Fibroblast of lung (primary cell): ENCODE measurements at places on chromosomes 1 and 21. TPM values are rescaled to one million over a fixed set of nuclear protein-coding genes. Genes with fewer than 3 reads are reported as not detected.

DNA sequence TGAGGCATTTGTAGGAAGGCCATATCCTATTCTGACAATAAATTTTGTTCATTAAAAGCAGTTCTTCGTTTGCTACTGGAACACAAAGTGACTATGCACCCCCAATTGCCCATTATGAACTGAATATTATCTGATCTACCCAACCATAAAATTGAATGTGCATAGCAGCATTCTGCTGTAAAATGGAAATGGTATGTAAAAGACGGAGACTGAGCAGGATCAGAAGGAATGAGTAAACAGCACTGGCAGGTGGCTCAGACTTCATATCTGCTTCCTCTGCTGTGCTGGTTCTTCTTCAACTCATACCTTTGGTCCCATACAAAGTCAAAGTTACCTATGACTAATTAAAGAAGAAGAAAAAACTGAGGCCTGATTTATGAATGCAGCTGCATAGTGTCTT lies 339.5 kb downstream of the PLA2G4A start:
- H3K4me1 ChIP-seq, result no peaks in the 10 kb centered on the region
- no peak overlapping the region for H3K4me3 ChIP-seq
- H3K27me3 ChIP-seq, result no peaks in the 10 kb centered on the region
- H3K36me3 ChIP-seq, result no peaks in the 10 kb centered on the region
- DNase-seq, result no peak

GRCh38 chr21:34715985-34716596 lies 47.3 kb downstream of the CLIC6 start:
- no peak for DNase-seq
- H3K36me3 ChIP-seq, result no peaks in the 10 kb centered on the region
- no peaks in the 10 kb centered on the region for H3K4me1 ChIP-seq
- peaks cover 2% of the 10 kb centered on the region for H3K27me3 ChIP-seq
- H3K4me3 ChIP-seq, result no peak overlapping the region
- H3K27ac ChIP-seq, result no peak overlapping the region

DNA sequence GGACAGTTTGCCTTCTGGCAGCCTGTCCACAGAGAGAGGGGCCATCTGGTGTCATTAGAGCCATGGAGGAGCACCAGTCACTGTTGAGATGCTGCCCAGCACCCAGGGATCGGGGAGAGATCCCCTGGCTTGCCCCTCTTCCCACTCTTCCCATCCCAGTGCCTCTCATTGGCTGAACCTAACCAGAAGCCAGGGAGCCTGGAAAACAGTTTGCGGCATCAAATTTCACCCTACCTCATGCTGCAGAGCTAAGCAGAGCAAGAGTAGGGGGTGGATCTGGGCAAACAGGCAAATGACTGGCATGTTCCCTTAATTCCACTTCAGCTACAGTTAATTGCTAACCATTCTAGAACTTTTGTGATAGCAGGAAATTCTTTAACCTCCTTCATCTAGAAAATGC lies 19.1 kb downstream of the TRAF5 start:
- H3K4me1 ChIP-seq, result no peaks in the 10 kb centered on the region
- no peaks in the 10 kb centered on the region for H3K36me3 ChIP-seq
- H3K27me3 ChIP-seq, result no peaks in the 10 kb centered on the region
- no peak overlapping the region for H3K4me3 ChIP-seq
- H3K27ac ChIP-seq, result no peak overlapping the region
- peak; percentile 49 for DNase-seq

GRCh38 chr1:17955302-17956285 lies 152.0 kb upstream of the IGSF21 start:
- H3K4me1 ChIP-seq, result no peaks in the 10 kb centered on the region
- no peak overlapping the region for H3K4me3 ChIP-seq
- no peak for DNase-seq
- no peaks in the 10 kb centered on the region for H3K27me3 ChIP-seq
- no peaks in the 10 kb centered on the region for H3K36me3 ChIP-seq

GRCh38 chr1:67839826-67840225 lies 6.6 kb upstream of the GNG12 start:
- H3K36me3 ChIP-seq, result no peaks in the 10 kb centered on the region
- H3K27ac ChIP-seq, result no peak overlapping the region
- H3K4me1 ChIP-seq, result peaks cover 8% of the 10 kb centered on the region
- no peaks in the 10 kb centered on the region for H3K27me3 ChIP-seq
- no peak for DNase-seq
- H3K4me3 ChIP-seq, result no peak overlapping the region

GRCh38 chr1:246801241-246802020 lies 77.2 kb downstream of the SCCPDH start:
- H3K27me3 ChIP-seq, result peaks cover 3% of the 10 kb centered on the region
- H3K36me3 ChIP-seq, result no peaks in the 10 kb centered on the region
- H3K27ac ChIP-seq, result no peak overlapping the region
- no peaks in the 10 kb centered on the region for H3K4me1 ChIP-seq
- no peak for DNase-seq

GRCh38 chr1:207027206-207027777 lies 5.3 kb downstream of the C1orf116 start:
- no peaks in the 10 kb centered on the region for H3K36me3 ChIP-seq
- H3K27ac ChIP-seq, result no peak overlapping the region
- peaks cover 7% of the 10 kb centered on the region for H3K4me1 ChIP-seq
- H3K27me3 ChIP-seq, result peaks cover 6% of the 10 kb centered on the region
- no peak for DNase-seq
- H3K4me3 ChIP-seq, result no peak overlapping the region

GRCh38 chr1:159866905-159867663 lies 4.6 kb upstream of the VSIG8 start:
- peaks cover 12% of the 10 kb centered on the region for H3K4me1 ChIP-seq
- no peak overlapping the region for H3K27ac ChIP-seq
- no peaks in the 10 kb centered on the region for H3K27me3 ChIP-seq
- no peak overlapping the region for H3K4me3 ChIP-seq
- no peak for DNase-seq
- H3K36me3 ChIP-seq, result no peaks in the 10 kb centered on the region

DNA sequence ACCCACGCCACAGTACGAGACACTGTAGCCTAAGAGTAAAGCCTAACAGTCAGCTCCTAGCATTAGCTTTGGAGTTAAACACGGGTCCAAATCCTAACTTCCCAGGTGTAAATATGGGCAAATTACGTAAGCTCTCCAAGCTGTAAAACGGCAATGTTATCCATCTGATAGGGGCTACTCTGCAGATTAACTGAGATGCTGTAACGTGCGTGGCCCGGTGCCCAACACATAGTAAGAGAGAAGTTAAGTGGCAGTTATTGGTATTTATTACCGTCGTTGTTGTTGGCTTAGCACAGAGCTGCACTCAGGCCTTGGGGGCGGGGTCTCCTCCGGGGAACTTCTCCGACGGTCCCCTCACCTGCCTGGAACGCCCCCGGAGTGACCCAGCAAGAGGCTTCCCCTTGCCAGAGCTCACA lies 457 bp downstream of the TRAPPC3 start:
- H3K36me3 ChIP-seq, result no peaks in the 10 kb centered on the region
- peak overlapping the region; percentile 88 for H3K27ac ChIP-seq
- H3K27me3 ChIP-seq, result no peaks in the 10 kb centered on the region
- H3K4me3 ChIP-seq, result peak overlapping the region; percentile 89

- H3K4me3 ChIP-seq, result no peak overlapping the region
- no peaks in the 10 kb centered on the region for H3K36me3 ChIP-seq
- no peaks in the 10 kb centered on the region for H3K27me3 ChIP-seq
Observed at GRCh38 chr21:15446223-15446622, 283.6 kb upstream of the USP25 start.

GRCh38 chr1:171787686-171788480 lies 6.4 kb downstream of the METTL13 start:
- no peak overlapping the region for H3K4me3 ChIP-seq
- no peaks in the 10 kb centered on the region for H3K27me3 ChIP-seq
- H3K4me1 ChIP-seq, result peaks cover 7% of the 10 kb centered on the region
- no peak for DNase-seq
- H3K36me3 ChIP-seq, result peaks cover 34% of the 10 kb centered on the region

GRCh38 chr1:67833602-67833940 lies 304 bp upstream of the GNG12 start:
- H3K4me1 ChIP-seq, result no peaks in the 10 kb centered on the region
- no peaks in the 10 kb centered on the region for H3K36me3 ChIP-seq
- peak overlapping the region; percentile 77 for H3K4me3 ChIP-seq
- H3K27ac ChIP-seq, result peak overlapping the region; percentile 87

GRCh38 chr21:41812679-41813078 lies 45.8 kb upstream of the RIPK4 start:
- peaks cover 7% of the 10 kb centered on the region for H3K36me3 ChIP-seq
- no peak overlapping the region for H3K4me3 ChIP-seq
- no peak for DNase-seq
- no peak overlapping the region for H3K27ac ChIP-seq
- H3K27me3 ChIP-seq, result no peaks in the 10 kb centered on the region

DNA sequence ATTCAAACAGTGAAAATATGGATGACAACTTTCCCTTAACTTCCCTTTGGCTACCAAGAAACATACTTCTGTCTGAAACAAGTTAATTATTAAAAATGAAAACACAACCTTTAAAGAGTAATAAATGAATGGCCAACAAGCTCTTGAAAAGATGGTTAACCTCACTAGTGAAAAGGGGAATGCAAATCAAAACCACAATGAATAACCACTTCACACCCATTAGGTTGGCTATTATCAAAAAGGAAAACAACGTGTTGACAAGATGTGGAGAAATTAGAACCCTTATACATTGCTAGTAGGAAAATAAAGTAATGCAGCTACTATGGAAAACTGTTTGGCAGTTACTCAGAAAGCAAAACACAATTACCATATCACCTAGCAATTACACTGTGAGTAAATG lies 14.1 kb downstream of the COP1 start:
- DNase-seq, result peak; percentile 2
- no peak overlapping the region for H3K27ac ChIP-seq
- H3K4me3 ChIP-seq, result no peak overlapping the region
- H3K4me1 ChIP-seq, result no peaks in the 10 kb centered on the region

DNA sequence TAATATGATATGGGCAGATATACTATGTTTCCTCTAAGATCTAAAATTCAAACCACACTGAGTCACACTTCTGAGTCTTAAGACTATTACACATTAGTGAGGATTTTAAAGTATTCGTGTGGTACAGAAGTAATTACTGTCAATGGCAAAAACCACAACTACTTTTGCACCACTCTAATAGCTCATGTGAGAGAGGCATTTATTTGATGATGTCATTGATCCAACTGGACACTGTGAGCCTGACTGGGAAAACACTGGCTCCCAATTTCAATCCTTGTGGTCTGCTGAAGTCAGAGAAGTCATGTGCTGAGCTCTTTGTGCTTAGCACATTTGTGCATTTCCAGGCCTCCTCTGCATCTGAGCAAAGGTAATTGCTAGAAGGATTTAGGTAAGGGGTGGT lies 377.8 kb downstream of the USH2A start:
- H3K4me1 ChIP-seq, result no peaks in the 10 kb centered on the region
- H3K27ac ChIP-seq, result peak overlapping the region; percentile 59
- no peak overlapping the region for H3K4me3 ChIP-seq
- H3K36me3 ChIP-seq, result no peaks in the 10 kb centered on the region

GRCh38 chr21:44418108-44418875 lies 37.0 kb upstream of the LRRC3 start:
- DNase-seq, result no peak
- no peak overlapping the region for H3K27ac ChIP-seq
- no peaks in the 10 kb centered on the region for H3K36me3 ChIP-seq
- H3K4me1 ChIP-seq, result no peaks in the 10 kb centered on the region
- H3K27me3 ChIP-seq, result no peaks in the 10 kb centered on the region
- H3K4me3 ChIP-seq, result no peak overlapping the region

DNA sequence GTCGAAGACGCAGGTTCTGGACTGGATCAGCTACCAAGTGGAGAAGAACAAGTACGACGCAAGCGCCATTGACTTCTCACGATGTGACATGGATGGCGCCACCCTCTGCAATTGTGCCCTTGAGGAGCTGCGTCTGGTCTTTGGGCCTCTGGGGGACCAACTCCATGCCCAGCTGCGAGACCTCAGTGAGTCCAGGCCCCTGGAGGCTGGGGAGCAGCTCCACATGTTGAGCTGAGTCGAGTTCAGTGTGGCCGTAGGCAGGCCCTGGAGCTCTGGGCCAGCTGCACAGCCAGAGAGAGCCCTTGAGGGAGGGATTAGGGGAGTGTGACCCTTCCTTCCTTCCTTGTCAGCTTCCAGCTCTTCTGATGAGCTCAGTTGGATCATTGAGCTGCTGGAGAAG lies 1.6 kb downstream of the ELF3 start:
- H3K27me3 ChIP-seq, result peaks cover 4% of the 10 kb centered on the region
- no peak for DNase-seq
- H3K36me3 ChIP-seq, result no peaks in the 10 kb centered on the region
- H3K27ac ChIP-seq, result no peak overlapping the region

Gene NBPF4
- total RNA-seq, result not detected in 2 replicates

Gene PCP4L1
- total RNA-seq, result not detected in 2 replicates

Gene MSH4
- 0.66 and 0.77 TPM in 2 replicates for total RNA-seq

Gene C21orf91
- 13.6 and 13.9 TPM in 2 replicates for total RNA-seq

Gene A3GALT2
- not detected in 2 replicates for total RNA-seq
